Psoas muscle (tissue), 8 donors: ENCODE measurements at places on chromosomes 11 and 22. TPM values are rescaled to one million over a fixed set of nuclear protein-coding genes. Genes with fewer than 3 reads are reported as not detected.

C22orf31 gene
- not detected for total RNA-seq

GRCh38 chr22:25410849-25411248, 153.6 kb upstream of the GRK3 start:
- DNase-seq = no peak

- DNase-seq = no peak
Measured at GRCh38 chr11:100682247-100682969, 4.7 kb upstream of the ARHGAP42 start.

CASP4 gene
- 17.8 TPM for total RNA-seq

DNA sequence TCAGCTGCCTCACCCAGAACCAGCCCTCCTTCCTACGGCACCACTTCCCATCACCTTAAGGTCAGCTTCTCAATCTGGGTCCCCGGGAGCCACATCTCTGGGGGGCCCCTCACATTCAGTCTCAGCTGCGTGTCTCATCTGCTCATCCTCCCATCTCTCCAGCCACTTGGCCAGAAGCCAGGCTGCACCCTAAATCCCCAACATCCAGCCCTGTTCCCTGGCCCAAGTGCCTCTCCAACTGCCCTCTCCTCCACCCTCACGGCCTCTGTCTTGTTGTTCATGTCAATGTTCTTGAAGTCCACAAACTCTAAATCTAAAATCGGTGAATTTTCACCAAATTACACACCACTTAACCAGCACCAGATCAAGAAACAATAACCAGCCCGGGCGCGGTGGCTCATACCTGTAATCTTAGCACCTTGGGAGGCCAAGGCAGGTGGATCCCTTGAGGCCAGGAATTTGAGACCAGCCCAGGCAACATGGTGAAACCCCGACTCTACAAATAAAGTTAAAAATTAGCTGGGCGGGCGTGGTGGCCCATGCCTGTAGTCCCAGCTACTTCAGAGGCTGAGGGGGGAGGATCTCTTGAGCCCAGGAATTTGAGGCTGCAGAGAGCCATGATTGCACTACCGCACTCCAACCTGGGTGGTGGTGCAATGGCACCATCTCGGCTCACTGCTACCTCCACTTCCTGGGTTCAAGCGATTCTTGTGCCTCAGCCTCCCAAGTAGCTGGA, 33.7 kb downstream of the A4GALT start:
- DNase-seq = no peak

DNA sequence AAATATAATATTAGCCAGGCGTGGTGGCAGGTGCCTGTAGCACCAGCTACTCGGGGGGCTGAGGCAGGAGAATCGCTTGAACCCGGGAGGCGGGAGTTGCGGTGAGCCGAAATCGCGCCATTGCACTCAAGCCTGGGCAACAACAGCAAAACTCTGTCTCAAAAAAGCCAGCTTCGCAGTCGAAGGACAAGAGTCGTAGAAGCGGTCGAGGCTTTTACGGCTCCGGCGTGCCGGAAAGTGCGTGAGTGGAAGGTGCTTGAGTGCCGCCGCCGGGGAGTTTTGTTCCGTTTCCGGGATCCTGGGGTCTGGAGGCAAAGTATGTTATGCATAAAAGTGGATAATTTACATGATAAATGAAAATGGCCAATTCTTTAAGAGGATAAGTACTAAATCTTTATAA, 43.6 kb downstream of the SYN3 start:
- no peak for DNase-seq

SOX6 gene
- total RNA-seq = 23.2 TPM

OR52I1 gene
- total RNA-seq = not detected

ZNF280B gene
- 0.34 TPM for total RNA-seq

DNA sequence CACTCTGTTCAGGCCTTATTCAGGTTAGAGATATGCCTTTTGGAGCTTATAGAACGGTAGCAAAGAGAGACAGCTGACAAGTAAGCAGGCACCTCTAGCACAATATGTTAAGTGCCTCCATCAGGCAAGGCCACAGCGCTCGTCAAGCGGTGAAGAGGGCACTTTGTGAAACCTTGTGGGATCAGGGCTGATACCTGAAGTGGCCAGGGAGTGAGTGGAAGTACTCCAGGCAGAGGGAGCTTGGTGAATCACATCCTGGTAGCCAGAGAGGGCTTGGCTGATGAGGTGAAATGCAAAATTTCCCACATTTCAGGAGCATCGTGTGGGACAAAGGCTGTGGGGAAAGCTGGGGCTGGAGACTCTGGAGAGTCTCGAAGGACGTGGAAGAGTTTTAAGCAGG, 87.4 kb downstream of the PKNOX2 start:
- DNase-seq = no peak

GRCh38 chr11:94922321-94923003, 50.9 kb downstream of the CWC15 start:
- DNase-seq = no peak

DNA sequence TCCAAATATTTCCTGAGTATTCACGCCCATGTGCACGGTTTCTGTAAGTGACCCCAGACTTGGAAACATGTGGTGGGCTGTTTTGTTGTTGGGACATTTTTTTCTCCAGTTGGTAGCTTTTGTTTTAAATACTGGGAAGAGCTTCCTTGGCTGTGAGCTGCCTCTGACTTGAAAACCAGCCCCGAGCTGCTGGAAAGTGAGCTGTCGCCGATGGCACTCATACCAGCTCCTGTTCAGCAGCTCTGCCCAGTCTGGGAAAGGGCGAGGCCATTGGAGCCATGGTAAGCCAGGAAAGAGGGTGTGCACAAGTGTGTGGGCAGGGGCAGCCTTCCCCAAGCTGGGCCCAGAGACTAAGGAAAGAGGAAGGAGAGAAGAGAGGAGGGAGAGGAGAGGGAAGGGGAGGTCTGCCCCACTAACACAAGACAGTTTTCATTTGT, 3.2 kb upstream of the FLI1 start:
- no peak for DNase-seq

DNA sequence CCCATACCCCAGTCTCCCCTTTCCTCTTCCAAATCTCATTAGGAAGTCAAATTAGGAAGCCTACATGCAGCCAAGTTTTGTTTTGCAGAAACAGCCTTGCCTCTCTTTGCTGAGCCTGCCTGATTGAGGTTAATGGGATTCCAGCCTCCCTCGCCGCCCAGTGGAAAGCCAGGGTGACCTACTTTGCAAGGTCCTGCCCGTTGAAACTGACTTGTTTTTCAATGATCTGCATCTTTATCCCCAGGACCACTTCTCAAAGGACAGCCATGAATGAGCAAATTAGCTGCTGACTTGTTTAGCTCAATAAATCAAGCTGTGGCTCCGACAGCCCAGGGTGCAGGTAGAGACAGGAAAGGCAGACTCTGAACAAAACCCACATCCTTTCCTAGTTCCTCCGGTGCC, 110.4 kb downstream of the RRAS2 start:
- DNase-seq = no peak

- DNase-seq = no peak
Measured at GRCh38 chr11:65503949-65504673, 5.3 kb downstream of the MALAT1 start.

GRCh38 chr11:44725016-44725685, 1.6 kb upstream of the TSPAN18 start:
- DNase-seq = no peak

DNA sequence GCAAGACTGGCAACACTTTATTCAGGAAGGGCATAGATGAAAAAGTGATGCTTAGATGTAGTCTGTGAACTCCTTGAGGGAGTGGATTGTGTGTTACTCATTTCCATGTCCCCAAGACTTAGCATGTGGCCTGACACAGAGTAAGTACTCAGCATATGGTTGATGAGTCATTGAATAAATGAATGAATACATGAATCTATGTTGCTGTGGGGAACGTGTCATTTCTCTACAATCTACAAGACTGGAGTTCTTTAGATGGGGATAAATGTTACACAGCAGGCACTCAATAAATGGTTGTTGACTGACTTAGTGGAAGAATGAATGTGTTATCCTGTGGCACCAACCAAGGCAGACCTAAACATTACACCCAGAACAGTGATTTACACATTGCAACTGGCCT, 17.9 kb downstream of the BPIFC start:
- DNase-seq = no peak

DNA sequence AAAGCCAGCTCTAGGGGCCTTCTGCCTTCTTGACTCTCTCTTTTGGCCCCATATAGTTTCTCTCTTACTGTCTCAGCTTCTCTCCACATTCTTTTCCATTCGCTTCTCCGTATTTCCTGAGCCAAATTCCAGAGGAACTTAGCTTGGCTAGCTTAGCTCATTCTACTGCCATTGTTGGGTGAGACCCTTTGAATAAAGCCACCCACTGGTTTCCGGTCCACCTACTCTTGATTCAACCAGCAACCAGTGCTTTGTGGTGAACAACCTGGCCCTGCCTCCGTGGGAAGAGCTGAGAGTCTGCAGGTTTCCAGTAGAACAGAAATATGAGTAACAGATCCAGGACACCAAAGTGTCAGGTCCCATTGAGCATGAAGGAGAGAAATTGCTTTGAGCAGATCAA, 81.3 kb upstream of the ARHGAP20 start:
- no peak for DNase-seq

USP2 gene
- total RNA-seq = 179 TPM

DNA sequence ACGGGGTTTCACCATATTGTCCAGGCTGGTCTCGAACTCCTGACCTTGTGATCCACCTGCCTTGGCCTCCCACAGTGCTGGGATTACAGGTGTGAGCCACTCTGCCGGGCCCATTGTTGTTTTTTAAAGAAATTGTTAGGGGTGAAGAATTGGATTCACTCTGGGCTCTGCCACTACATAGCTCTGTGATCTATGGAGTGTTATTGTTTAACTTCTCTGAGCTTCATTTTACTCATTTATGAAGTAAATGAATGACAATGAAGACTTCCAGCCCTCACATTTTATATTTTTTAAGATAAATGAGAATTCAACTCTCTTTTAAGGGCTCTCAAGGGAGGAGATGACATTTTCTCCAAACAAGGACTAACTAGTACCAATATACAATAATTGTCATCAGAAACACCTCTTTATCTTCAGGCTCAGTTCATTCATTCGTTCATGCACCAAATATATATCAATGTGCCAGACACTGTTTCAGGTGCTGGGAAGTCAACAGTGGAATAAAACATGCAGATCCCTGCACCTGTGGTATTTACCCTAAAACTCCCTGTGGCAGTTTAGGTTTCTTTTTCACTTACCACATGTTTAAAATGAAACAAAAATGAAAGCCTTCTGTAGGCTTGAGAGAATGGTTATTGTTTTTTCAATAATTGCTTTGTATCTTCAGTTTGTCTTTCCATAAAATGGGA, 23.5 kb upstream of the GRAMD1B start:
- no peak for DNase-seq

TYMP gene
- total RNA-seq = 18.8 TPM

OR52I2 gene
- not detected for total RNA-seq

TEX54 gene
- total RNA-seq = not detected

ZP1 gene
- not detected for total RNA-seq

TSGA10IP gene
- not detected for total RNA-seq

DNA sequence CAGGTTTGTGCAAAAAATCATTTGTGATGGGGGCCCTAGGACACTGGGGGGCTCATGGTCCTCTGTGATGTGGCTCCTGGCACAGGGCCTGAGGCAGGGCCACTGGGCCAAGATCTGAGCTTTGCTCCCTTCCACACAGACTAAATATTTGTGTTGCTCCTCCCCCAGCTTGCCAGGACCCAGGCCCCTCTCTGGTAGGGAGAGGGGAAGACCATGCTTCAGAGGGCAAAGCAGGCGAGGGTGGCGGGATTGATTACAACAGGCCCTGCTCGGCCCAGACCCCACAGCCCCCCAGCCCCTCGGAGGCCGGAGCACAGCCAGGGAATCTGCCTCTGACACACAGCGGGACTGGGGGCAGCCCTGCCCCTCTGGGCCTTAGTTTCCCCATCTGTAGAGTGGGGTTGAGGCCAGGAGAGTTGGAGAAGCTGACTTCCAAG, 29.0 kb downstream of the WNT11 start:
- DNase-seq = no peak

DNA sequence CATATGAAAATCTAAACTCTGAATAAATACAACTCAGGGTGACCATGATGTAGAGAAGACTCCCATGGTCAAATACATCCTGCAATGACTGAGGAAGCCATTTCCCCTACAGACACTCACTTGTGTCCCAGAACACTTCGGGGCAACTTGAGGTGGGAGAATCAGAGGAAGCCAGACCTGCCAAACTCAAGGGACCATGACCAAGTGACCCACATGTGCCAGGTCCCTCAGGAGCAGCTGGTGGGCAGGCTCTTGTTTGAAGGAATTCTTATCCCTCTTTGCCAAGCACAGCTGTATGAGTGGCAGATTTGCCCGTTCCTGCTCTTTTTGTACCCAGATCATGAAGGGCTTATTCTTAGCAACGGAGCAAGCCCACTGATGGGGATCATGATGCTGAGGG, 17.8 kb downstream of the SPATA19 start:
- no peak for DNase-seq

GRCh38 chr11:763549-764321, 13.6 kb downstream of the GATD1 start:
- no peak for DNase-seq

DNA sequence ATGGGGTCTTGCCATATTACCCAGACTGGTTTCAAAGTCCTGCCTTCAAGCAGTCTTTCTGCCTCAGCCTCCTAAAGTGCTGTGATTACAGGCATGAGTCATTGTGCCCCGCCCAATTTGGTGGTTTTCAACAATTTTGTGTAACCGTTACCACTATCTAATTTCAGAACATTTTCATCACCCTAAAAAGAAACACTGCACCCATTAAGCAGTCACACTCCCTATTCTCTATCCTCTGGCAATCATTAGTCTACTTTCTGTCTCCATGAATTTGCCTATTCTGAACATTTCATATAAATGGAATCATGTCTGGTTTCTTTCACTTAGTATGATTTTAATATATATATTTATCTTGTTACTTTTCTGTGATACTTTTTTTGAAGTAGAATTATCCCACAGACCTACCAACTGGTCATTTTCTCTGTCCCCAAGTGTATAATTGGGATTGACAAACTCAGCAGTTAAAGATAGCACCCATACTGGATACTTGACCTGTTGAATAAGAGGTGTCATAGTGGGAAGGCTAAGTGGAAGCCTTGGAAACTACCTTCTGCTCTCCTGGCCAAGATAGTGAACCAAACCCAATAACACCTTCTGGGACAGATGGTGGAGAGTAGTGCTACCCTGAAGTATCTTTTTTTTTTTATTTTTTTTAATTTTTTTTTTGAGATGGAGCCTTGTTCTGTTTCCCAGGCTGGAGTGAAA, 64.8 kb downstream of the STIM1 start:
- peak; percentile 60 for DNase-seq

DNA sequence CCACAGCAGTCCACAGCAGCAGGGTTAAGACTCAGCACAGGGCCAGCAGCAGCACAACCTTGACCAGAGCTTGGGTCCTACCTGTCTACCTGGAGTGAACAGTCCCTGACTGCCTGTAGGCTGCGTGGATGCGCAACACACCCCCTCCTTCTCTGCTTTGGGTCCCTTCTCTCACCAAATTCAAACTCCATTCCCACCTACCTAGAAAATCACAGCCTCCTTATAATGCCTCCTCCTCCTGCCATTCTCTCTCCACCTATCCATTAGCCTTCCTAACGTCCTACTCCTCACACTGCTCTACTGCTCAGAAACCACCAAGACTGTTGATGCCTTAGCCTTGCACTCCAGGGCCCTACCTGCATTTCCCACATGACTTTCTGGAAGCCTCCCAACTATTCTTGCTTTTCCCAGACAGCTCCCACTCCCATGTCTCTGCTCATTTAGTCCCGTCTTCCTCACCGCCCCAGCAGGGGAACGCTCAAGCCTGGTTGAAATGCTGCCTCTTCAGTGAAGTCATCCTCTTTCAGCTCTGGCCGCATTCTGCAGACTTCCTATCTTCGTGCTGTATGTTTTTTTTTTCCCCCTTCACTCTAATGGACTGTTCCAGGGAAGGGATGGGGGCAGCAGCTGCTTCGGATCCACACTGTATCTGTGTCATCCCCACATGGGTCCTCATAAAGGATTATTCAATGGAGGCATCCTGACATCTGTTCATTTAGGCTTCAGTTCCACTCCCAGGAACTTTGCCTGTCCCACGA, 3.3 kb downstream of the IL18BP start:
- DNase-seq = no peak
